ENCODE measurements at places on chromosomes 6 and 20.

DNA sequence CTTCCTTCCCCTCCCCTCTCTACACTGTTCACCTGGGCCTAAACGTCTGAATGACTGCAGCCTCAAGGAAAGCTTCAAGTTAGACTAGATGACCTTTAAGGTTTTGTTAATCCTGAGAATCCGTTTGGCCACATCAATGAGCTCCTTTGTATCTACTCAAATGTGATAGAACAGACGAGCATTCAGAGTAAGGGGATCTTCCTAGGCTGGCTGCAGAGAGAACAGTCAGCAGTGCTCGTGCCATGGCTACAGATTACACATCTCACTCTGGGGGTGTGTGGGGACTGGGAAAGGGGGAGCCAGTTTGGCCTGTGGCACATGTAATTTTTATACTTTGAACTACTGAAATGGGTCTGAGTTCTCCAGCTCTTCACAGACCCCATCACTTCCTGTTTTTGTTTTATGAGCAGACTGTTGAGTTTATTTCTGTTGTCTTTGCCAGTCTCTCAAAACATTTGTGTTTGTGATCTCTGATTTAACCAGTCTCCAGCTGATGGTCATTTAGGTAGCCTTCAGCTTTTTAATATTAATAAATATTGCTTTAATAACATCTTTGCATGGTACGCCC is 50.9 kb downstream of the KCNS1 start:
- DNase-seq, result no peak

DNA sequence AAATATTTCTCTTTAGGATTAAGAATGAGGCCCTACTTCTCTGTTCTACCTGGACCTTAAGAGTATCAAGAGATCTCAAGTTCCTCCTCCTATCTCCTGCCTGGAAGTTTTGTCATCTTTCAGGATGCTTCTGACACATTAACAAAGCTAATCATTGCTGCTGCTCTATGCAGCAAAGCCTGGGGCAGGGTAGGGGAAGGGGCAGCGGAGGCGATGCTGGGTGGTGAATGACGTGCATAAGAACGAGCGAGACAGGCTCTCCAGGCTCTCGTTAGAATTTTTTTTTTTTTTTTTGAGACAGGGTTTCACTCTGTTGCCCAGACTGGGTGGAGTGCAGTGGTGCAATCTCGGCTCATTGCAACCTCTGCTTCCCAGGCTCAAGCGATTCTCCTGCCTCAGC is 31.2 kb downstream of the FERMT1 start:
- DNase-seq, result no peak

GRCh38 chr6:85547719-85548118 is 45.9 kb downstream of the SNX14 start:
- no peak for DNase-seq

DNA sequence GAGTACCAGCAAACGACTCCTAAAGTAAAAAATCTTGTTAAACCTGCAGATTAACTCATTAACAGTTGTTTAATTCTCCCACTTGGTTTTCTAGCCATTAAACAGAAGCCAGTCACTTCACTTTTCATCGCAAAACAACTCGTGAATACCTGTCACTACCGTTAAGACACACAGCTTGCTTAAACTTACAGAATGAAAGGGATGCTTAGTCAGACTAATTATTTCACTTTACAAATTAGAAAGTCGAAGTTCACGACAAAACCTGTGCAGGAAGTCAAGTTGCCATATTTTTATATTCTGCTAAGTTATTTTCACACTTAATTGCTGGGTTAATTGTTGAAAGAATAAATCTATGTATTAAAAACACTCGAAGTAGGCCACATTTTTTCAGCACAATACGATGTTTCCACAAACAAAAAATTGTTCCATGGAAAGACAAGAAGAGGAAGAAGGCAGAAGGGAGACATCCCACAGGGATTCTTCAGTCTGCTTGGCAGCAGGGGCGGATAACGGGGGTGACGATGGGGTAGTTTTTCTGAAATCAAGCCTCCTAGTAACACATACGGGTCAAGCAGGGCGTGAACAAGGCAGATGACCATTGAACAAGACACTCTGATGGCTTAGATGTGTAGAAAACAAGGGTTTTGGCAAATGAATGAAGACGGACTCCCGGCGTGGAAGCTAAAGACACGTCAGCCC is 933 bp downstream of the SSR1 start:
- DNase-seq, result no peak

DNA sequence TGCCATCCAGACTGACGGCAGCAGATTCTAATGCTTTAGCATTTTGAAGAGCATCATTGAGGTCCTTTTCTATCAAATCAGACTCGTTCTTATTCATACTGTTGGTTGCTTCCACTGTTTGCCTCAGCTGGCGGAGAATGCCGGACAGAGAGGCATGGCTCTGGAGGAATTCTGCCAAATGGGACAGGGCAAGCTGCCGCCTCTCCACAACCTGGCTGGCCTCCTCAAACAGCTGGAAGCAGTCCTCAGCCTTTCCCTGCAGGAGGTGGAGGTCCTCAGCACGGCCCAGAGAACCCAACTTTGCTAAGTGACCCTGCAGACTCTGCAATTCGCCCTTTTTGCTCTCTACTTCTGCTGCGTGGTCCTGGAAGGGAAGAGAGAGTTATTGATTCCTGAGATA is 220.5 kb downstream of the SYNE1 start:
- DNase-seq, result no peak

DNA sequence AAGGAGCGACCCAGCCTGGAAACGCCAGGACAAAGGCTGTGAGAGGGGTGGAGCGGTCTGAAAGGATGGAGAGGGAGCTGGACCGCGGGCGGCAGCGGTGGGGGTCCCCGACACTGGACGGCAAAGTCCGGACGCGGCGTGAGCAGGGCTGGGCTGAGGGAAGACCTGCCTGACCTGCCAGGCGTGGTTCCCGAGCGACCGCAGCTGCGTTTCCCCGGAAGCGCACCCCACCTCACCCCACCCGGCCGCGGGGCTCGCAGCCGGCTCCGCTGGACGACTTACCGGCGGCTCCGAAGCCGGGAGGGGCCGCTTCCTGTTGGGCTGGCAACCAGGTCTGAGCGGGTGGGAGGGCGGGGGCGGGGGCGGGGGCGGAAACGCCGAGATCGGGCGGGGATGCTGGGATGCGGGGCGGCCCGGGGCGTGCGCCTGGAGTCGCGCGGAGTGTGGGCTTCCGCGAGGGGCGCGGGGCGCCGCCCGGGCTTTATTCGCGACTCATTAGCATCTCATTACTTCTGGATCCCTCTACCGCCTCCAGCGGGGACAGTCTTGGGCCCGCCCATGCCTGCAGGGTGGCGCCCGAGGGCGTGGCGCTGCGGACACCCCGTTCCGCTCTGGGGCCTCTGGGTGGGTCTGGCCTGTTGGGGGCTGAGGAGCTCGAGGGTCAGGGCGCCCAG is at the start of gene MICAL1:
MICAL1 (minus strand) TSS at position 336 of the 674 bp plus-strand sequence. CDS start 1,576 bp downstream, outside the sequence.
- peak; percentile 47 for DNase-seq

- no peak for DNase-seq
Observed at GRCh38 chr20:37627060-37627766, 66.6 kb upstream of the CTNNBL1 start.

GRCh38 chr20:51172558-51173428 is 149.9 kb upstream of the KCNG1 start:
- DNase-seq, result no peak

- DNase-seq, result no peak
Observed at GRCh38 chr6:10421158-10421920, 6.5 kb upstream of the TFAP2A start.

GRCh38 chr6:16181439-16182297 is 52.8 kb downstream of the MYLIP start:
- no peak for DNase-seq

DNA sequence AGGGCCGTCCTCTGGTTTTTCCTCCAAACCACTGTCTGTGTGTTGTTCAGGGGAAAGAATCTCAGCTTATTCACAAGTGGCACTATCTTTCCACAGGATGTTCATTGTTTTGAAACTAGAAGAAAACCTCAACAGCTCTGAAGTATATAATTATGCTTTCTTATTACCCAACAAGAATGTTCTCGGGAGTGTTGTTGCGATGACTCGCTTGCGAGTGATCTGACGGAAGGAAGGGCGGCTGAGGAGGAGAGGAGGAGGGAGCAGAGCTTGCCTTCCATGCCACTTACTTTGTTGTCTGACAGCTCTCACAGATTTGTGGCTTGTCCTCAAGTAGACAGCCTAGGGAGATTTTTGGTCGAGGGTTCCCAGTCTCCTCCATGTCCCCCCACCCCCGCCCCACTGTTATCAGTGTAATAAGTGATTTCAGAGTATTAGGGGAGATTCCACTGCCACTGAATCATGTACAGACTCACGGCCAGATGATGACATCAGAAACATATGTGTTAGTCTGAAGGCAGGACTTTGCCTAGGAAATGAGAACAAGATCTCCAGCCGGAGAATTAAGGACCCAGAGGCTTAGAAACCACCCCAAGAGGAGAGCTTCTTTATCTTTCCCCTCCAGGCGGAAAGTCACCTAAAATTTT is 80.7 kb upstream of the CCN6 start:
- peak; percentile 28 for DNase-seq

GRCh38 chr6:101303495-101303894 is 90.0 kb upstream of the GRIK2 start:
- no peak for DNase-seq

- DNase-seq, result no peak
Observed at GRCh38 chr6:40725390-40725789, 138.2 kb upstream of the LRFN2 start.

DNA sequence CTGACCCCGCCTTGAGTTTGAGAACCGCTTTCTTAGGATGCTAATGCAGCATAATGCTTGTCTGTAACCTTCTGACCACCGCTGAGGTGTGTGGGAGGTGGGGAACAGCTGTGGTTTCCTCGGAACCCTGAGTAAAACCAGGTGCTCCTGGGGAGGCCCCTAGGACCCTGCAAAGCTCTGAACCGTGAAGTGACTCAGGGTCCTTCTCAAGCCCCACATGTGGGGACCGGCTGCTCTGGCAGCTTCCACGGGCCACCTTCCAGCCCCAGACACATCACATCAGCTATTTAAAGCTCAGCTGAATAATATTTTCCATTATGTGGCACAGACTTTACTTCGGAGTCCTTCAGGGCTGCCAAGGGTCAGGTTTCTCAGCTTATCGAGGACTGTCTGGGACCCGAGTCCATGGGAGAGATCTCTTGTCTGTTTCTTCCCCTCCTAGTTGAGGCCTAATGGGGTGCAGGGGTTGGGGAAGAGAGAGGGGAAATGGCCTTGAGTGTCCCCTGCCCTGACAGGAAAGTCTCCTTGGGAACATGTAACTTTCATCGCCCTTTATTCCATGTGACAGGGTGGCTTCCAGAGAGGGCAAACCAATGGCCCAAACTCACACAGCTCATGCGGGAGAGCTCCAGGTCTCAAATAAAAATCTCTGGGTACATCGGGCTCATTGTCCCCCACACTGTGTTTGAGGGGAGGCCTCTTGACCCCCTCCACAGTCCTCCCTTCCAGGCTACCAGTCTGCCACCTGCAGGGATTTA is 186.1 kb upstream of the SLC24A3 start:
- DNase-seq, result no peak

DNA sequence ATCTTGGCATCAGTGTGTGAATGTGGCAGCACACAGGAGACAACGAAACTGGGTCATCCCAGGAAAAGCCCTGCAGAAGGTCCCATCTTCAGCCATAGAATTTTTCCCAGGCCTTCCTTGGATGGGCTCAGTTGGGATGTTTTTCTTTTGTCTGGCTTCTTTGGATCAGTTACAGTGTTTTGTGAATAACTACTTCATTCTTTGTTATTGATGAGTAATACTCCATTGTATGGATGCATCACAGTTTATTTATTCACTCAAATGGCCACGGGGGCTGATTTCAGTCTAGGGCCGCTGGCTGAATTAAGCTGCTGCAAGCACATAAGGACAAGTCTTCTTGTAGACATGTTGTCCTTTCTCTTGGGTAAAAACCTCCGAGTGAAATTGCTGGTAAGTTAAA is 81.3 kb upstream of the CD93 start:
- DNase-seq, result no peak

DNA sequence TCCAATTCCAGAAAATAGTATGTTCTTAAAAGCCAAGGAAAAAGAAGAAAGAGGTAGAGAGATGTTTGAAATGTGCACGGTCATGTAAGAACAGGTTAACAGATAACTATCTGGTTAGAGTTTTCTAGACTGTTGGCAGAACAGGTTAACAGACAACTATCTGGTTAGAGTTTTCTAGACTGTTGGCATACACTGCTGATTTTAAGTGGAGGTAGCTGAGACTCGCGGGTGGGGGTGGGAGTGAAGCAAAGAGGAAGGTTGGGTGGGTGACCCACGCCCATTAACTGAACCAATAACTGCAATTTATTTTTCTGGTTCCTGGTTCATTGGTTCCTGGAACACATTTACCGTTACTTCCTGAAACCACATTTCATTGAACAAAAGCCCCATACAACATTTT is 157.5 kb downstream of the ELOVL4 start:
- no peak for DNase-seq

DNA sequence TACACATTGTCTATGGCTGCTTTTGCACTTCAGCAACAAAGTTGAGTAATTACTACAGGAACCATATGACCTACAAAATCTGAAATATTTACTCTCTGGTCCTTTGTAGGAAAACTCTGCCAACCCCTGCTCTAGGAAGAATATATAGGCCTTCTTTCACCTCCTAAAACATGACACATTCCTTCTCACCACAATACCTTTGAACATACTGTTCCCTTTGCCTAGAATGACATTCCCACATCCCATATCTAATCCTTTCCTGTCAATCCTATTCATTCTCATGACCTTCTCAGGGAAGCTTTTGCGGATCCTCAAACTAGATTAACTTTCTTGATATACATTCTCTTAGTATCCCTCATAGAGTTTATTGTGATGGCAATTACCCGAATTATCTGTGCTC is 18.0 kb upstream of the NCOA6 start:
- no peak for DNase-seq

DNA sequence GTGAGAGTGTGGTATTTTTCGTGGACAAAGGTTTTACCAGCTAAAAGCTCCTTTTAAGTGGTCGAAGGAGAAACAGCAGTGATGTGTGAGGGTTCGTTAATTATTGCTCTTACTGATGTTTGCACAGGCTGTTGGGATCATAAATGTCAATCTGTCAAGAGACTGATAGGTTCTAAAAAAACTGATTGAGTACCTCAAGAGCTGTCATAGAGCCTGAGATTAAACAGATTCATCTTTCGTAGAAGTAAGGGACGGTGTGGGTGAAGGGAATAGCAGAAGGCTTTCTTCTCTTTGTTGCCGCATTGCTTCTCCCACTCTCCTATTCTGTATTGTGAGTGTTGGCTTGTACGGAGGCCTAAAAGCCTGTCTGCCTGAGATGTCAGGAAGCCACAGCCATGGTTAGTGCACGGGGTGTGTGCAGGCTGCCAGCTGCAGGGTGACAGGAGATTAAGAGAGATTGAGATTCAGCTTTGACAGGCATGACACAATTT is 291.0 kb downstream of the ZFAND3 start:
- no peak for DNase-seq

- no peak for DNase-seq
Observed at GRCh38 chr20:63133481-63134091, 82.3 kb downstream of the YTHDF1 start.

- no peak for DNase-seq
Observed at GRCh38 chr20:24732599-24732998, 216.5 kb upstream of the CST7 start.

DNA sequence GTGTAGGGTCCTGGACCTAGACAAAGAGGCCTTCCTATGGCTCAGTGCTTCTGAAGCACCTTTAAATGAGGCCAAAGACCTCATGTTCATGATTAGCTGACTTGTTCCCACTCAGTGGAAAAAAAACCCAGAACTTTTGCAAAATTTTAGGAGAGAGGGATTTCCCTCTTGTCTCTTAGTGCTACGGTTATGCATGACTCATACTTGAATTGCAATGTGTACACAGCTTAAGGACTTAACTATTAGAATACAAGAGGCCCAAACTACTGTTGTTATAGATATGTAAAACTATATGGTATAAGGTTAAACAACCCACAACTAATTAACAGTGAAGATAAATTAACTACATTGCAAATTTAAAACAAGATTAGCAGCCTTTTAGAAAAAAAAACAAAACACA is 32.3 kb upstream of the HLA-A start:
- no peak for DNase-seq
